Activated CD4-positive, alpha-beta T cell treated with anti-CD3 and anti-CD28 coated beads for 48 hours (primary cell): ENCODE measurements at places on chromosomes 2 and 18.
A peak's percentile ranks its signal among the peaks of the same experiment; 100 is the strongest.

- no peak for DNase-seq
These were observed 31.5 kb upstream of the CAB39 start for GRCh38 chr2:230681171-230681545.

GRCh38 chr2:60044484-60044883 lies 509.0 kb downstream of the BCL11A start:
- DNase-seq, result no peak

- no peak for DNase-seq
These were observed 15.0 kb downstream of the APLF start for GRCh38 chr2:68482296-68482820.

DNA sequence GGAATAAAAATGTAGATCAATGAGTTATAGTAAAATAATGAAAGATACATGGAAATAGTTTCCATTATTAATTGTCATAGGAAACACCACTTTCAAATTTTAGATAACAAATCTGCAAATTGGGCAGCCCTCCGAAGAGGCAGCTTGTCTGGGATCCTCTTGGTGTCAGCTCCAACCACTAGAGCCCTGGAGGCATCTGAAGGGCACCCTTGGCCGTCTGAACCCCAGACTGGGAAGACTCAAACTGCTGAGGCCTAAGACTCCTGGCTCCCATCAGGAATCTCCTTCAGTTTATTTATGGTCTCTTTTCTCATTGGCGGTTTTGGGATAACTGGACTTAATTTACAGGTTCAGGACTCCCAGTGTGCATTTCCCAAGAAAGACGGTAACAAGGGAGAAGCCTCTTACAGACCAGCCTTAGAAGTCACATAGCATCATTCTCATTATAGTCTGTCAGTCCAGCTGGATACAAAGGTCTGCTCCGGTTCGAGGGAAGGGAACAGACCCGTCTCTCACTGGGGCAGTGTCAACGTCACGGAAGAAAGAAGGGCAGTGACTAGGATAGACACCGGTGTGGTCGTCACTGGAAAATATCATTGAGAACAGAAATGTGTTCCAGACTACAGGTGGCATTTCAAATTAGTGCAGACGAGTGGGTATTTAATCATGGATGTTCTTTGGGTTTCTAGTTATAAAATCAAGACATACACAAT lies 390.7 kb upstream of the NETO1 start:
- DNase-seq, result no peak

GRCh38 chr2:101682311-101682710 lies 15.2 kb upstream of the MAP4K4 start:
- DNase-seq, result no peak

GRCh38 chr2:226730481-226730880 lies 69.1 kb downstream of the IRS1 start:
- no peak for DNase-seq

- no peak for DNase-seq
These were observed 243.9 kb downstream of the NR4A2 start for GRCh38 chr2:156088587-156088986.

- no peak for DNase-seq
These were observed 36.8 kb downstream of the ACVR1 start for GRCh38 chr2:157839162-157839801.

DNA sequence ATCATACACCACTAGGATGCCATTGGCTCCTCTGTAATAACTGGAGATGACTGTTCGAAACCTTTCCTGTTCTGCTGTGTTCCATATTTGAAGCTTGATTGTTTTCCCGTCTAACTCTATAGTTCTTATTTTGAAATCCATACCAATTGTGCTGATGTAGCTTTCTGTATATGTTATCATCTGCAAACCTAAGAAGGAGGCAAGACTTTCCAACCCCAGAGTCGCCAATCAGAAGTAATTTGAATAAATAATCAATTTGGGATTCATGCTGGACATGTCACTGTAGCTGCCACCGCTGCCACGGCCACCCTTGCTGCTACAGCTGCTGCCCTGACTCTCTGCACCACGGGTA lies 20.7 kb downstream of the STAT1 start:
- no peak for DNase-seq

DNA sequence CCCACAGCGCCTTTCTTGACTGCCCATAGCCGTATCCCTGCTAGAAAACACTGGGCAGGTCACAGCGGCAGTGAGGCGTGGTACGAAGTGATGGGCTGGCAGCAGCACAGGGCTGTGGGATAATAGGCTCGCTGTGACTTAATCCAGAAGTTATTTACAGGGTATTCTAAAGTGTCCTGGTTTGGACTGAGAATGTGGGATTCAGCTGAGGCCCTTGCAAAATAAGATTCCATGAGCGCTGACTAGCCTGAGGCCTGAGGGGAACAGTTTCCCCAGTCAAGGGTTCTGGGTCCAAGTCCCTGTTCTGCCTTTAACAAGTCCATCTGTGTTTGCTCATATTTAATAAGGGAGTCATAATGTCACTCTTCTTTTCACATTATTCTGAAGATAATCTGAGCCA lies 34.6 kb downstream of the SETBP1 start:
- no peak for DNase-seq

DNA sequence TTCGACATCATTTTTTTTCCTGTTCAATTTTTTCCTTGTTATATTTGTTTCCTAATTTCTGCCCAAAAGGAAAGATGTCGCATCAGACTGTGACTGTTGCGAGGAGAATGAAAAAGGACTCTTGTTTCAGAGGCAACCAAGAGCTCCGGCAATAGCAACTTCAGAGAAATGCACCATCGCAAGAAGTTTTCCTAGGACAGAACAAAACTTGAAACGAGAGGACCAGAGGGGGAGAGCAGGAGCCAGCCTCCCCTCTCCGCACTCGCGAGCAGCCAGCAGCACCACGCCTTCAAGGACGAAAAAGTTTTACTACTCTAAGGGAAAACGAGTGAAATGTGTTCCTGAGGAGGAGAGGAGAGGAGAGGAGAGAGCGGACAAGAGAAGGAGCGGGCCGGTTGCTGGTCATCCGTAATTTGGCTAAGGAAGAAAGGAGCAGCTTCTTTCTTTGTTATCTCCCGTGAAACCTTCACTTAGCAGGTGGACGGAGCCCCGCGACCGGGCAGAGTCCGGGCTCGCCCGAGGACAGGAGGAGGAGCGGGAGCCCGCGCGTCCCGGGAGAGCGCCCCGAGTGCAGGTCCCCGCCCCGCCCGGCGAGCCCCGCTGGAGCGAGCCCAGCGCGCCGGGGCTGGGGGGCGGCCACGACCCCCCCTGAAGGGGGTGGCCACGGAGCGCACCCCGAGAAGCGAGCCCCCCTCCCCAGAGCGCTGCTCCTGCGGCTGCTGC lies 744 bp downstream of the POU3F3 start:
- no peak for DNase-seq

DNA sequence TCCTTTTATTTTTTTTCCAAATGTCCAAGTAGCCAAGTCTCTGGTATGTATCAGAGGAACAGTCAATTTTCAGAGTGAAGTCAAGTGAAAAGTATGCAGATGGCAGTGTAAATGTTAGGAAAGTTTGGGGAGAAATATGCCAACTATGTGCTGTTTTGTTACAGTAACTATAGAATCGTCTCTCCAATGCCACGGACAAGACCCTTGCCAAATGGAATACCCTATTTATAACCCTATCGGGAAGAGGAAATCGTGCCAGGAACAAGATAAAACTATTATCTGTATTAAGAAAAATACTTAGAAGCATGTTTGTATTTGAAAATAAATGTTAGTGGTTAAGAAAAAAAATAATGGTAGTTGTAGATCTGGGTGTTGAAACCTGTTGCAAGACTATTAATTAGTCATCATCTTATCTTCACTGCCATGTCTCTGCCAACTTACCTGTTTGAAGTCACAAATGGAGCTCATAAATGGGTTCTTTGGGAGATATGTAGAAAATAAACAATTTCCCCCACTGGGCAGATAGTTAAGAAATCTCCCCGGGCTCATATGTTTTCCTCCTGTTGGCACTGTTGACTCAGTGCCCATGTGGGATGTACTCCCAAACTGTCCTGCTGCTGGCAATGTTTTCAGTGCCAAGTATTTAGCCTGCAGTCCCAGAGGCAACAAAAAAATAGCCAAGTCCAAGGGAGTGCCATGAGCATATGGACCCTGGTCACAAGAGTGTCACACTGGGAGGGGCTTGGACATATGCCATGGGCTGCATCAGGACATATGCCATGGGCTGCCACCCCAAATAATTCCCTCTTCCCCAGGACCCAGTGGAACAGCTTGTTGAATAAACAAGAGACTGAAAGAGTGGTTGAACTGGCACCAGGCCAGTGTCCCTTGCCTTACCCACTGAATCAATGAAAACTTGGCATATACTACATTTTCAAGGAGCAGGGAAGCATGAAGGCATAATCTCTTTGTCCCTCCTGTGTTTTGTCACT lies 366.9 kb downstream of the OSR1 start:
- no peak for DNase-seq

DNA sequence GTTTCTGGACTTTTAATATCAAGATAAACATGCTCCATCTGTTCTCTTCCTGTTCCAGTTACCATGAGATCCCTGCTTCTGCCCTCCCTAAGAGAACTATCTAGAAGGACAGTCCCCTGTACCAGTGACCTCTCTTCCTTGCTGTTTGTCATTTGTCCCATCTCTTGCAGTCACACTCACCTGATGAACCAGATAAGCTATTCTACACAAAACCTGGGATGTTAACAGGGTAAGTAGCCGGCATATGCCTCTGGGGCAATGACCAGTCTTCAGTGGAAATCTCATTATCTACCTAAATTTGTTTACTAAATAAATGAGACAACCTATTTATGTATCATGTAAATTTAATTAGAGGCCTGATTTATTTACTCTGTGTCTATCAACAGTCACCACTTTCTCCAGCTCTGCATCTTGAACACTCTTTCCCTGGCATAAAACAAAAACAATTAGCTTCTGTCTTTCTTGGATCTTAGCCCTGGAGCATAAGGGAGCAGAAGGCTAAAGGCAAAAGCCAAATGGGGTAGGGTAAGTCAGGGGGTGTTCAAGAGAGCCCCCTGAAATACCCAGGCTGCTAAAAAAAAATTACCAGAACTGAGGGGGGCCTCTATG lies 337.7 kb downstream of the ALK start:
- no peak for DNase-seq

DNA sequence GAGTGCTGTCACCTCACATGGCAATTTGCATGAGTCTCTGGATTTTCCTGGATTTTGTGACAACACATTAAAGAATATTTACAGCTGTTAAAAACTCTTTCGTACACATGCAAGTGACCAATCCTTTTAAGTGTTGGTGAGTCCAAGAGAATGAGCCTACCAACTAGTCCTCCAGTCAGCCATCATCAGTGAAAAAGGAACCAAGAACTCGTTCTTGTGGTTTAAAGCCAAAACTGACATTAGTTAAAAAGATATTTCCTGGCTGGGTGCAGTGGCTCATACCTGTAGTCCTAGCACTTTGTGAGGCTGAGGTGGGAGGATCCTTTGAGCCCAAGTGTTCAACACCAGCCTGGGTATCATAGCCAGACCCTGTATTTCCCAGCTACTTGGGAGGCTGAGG lies 215.4 kb upstream of the ITGA4 start:
- peak; percentile 20 for DNase-seq

GRCh38 chr2:18219676-18220075 lies 340.8 kb downstream of the RDH14 start:
- no peak for DNase-seq

DNA sequence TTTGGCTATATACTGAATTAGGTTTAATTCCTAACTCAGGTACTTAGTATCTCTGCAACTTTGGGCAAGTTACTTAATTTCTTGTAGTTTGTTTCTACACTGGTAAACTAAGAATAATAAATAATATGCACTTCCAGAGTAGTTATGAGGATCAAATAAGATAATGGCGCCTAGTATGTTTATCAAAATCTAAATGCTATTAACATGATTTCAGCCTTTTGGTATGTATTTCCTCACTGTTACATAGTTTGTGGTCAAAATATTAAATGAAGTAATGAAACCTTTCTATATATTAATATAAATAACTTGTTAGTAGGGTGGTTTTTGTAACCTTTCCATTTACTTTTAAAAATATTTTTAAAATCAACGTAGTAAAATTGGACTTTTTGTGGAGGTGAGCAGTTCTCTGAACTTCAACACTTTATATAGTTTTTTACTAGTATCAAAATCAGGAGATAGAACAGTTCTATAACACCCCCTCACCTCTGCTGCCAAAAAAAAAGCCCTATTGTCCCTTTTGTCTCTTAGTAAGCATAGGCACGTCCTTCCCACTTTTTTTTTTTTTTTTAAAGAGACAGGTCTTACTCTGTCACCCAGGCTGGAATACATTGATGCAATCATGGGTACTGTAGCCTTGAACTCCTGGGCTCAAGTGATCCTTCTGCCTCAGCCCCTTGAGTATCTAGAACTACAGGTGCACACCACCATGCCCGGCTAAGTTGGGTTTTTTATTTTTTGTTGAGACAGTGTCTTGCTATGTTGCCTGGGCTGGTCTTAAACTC lies 44.8 kb downstream of the RAB3GAP1 start:
- no peak for DNase-seq

DNA sequence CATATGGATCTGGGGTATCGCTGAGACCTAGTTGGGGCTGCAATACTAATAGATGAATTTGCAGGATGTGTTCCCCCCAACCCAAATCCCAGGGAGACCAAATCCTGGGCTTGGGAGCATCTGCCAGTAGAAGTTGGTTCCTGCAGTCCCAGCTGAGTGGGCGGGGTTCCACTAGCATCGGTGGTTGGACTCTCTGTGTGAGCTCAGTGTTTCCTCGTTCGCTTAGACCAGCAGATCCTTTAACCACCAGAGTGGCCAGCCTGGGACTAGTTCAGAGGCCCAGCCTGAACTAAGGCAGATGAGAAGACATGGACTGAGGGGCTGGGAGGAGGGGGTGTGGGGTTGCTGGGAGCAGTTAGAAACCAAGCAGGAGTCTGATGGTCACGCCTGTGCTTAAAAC lies 40.7 kb downstream of the PCARE start:
- no peak for DNase-seq

DNA sequence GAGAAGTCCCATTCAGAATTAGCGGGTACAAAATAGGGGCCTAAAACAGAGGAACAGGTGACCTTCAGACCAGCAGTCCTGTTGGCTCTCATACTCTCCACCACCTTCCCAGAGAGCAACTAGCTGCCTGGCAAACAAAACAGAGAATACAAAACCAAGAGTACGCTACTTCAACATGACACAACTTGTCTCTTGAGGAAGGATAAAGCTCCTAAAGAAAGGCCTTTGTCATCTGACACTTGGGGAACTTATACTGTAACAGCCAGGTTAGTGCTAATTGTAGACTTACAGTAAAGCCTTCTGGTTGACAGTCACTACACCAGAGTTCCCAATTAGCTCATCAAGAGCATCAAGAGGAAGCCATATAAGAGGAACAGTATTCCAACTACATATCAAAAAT lies 282.1 kb upstream of the NT5C1B start:
- no peak for DNase-seq

GRCh38 chr2:119638685-119639554 lies 40.1 kb upstream of the TMEM177 start:
- no peak for DNase-seq

DNA sequence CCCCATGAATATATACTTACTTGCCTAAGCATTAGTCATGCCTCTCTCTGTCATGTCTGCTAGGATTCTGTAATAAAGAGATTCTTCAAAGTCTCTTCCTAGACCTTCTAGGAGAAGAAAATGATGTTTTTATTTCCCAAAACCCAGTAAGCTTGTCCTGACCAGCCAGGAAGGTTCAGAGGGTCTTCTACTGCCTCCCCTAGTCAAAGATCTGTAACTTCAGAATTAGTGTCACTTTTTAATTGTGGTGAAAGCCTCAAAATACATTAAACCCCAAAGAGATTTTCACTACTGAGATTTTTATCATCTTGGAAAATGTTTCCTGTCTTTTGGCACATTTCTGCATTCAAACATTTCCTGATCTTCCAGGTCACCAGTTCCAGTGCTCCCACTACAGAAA lies 232.9 kb upstream of the STK17B start:
- DNase-seq, result no peak
